ENCODE measurements at places on chromosomes 2 and 18. TPM values are rescaled to one million over a fixed set of nuclear protein-coding genes. Genes with fewer than 3 reads are reported as not detected.

GRCh38 chr2:231523451-231524285, 6.6 kb downstream of the NMUR1 start:
- DNase-seq: no peak

The MC2R gene
- total RNA-seq: not detected

GRCh38 chr2:102509749-102510148, 36.7 kb downstream of the SLC9A4 start:
- DNase-seq: no peak

The CPO gene
- total RNA-seq: not detected

DNA sequence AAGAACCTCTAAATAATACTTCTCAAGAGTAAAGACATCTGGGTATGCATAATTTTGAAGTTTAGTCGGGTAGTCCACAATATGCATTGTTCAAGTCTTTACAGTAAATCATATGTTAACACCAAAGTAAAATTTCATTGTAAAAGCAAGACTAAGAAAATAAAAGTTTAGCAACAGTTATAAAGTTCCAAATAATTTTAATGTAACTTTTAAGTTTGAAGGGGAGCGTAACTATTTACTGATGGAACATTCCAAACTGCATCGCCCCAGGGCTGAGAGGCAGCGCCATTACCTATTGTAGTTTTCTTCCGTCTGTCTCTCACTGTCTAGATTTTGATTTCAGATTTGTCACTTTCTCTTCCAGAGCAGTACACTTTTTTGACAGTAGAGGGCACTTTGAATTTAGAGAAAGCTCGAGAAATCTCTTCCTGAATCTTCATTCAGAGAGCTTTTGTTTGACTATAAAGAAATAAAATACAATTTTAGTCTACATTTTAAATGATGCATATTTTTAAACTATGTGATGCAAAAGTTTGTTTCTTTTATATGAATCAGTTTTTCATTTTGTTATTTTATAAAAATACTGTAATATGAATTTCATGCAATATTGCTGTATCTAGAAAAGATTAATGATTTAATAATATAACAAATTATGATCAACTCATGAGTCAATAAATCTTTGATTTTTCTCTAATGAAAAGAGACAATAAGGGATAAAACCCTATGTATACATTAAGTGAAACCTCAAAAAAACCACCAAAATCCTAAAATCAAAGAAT, 389.8 kb downstream of the FIGN start:
- DNase-seq: no peak

DNA sequence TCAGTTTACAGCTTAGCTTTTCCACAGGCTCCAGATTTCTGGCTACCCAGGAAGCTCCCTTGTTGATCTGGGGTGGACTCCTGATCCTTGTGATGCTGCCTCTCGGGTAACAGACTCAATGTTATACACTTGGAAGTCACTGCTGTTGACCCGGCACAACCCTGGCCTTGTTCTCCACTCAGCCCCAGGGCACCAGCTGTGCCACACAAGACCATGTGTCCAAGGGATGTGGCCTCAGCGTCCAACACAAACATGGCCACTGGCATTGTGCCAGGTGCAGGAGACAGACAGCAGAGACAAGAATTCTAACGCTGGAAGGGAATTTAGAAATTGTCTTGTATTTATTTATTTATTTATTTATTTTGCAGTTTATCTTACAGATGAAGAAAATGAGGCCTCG, 39.0 kb upstream of the PPP4R1 start:
- DNase-seq: no peak

DNA sequence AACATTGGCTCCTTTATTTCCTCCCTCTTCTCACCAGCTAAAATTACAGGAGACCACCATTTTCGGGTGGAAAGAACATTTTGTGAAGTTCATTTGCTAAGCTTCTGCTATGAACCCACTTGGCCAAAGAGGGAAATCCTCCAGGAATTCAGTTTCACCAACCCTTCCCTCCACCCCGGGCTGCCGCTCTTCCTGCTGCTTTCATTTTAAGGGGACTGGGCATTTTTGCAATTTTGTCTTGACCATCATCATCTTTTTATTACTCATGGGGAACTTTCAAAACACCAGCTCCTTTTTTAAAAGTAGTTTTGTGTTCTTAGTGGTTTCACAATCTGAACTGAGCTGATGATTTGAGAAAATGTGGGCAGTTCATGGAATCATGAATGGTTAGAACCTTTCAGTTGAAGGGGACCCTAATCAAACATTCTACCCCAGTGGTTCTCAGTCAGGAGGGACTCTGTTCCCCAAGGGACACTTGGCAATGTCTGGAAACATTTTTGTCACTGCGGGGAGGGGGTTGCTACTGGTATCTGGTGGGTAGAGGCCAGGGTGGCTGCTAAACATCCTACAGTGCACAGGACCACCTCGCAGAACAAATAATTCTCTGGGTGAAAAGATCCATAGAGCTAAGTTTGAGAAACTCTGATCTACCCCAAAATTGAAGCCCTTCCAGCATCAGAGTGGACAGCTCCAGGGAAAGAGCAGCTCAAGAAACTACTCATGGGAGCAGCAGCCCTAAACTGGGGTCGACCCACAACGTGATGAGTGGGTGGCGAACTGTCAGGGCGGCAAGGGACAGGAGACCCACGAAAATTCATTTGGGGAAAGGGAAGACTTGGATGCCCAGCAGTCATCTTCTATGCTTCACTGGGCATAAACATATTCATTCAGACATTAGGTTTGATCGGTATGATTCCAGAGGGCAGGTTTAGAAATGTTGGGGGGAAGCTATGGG, 92.9 kb downstream of the ACKR3 start:
- DNase-seq: no peak

The DCDC2C gene
- total RNA-seq: not detected

Measured in esophagus squamous epithelium (tissue), 5 donors.